ENCODE measurements at places on chromosomes 3 and 15. TPM values are rescaled to one million over a fixed set of nuclear protein-coding genes. Genes with fewer than 3 reads are reported as not detected.

- DNase-seq: no peak
These were observed 55.1 kb upstream of the ACAD9 start for GRCh38 chr3:128824132-128824850.

The SKIL gene
- total RNA-seq: 309 TPM

The MUC4 gene
- 1.3 TPM for total RNA-seq

DNA sequence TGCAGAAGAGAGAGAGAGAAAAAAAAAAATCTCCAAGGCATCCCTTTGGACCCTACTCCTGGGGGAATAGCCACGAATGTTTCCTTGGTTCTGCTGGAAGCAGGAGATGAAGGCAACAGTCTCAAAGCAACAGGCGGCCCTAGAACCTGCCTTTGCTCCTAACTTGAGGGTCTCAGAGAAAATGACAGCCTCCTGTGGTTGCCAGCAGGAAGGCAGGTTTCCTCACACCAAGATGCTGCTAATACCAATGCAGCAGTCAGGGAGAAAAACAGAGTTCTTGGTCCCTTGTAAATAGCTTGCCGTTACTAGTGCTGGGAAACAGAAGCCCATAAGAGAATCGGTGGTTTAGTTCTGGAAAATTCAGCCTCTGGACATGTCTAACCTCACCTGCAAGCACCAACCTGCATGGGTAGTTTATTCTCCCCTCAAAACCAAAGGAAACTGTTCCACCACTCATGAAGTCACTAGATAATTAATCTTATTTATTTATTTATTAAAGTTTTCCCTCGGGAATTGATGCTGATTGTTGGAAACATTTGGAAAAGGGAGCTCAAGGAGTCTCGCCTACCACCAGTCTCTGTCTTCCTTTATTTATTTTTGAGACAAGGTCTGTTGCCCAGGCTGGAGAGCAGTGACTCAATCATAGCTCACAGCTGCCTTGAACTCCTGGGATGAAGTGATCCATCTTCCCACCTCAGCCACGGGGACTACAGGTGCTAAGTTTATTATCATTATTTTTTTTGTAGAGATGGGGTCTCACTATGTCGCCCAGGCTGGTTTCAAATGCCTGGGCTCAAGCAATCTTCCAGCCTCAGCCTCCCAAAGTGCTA is 883 bp upstream of the FRMD4B start:
- DNase-seq: peak; percentile 41

The PROK2 gene
- total RNA-seq: 2.1 TPM

GRCh38 chr3:101530686-101531047 is 17.7 kb upstream of the SENP7 start:
- no peak for DNase-seq

- no peak for DNase-seq
These were observed 23.3 kb downstream of the RUBCN start for GRCh38 chr3:197713477-197713822.

The FETUB gene
- not detected for total RNA-seq

The PLCB2 gene
- total RNA-seq: 8.5 TPM

The BUB1B gene
- total RNA-seq: 113 TPM

DNA sequence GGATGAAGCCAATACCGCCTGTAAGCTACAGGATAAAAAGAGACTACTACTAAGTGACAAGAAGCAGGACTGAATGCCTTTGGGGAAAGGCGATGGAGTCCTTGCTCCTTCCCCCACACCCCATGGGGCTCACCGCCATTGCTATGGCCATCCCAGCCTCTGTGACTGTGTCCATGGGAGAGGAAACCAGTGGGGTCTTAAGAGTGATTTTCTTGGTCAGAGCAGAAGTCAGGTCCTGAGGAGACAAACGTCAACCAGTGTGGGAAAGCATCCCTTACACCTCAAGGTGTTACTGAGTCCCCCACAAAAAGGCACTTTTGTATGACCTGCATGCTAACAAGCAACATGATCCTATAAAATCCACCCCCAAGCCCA is 913 bp downstream of the IMPDH2 start:
- no peak for DNase-seq

The CIP2A gene
- 47.8 TPM for total RNA-seq

- DNase-seq: no peak
These were observed 269.8 kb downstream of the FEZF2 start for GRCh38 chr3:62103531-62103930.

- DNase-seq: no peak
These were observed 129.2 kb downstream of the CHDH start for GRCh38 chr3:53716998-53717397.

GRCh38 chr15:87873516-87873915 is 383.0 kb downstream of the NTRK3 start:
- DNase-seq: no peak

All from GM23338 (cell line).